ENCODE measurements at places on chromosomes 16 and 17. TPM values are rescaled to one million over a fixed set of nuclear protein-coding genes. Genes with fewer than 3 reads are reported as not detected.
A peak's percentile ranks its signal among the peaks of the same experiment; 100 is the strongest.

Gene FASN
- total RNA-seq = 22.9 TPM

Gene KRT25
- not detected for total RNA-seq

Gene CLEC19A
- total RNA-seq = not detected

Gene SEZ6
- total RNA-seq = not detected

Gene ATP2A1
- total RNA-seq = 0.54 TPM

Gene KRT222
- not detected for total RNA-seq

DNA sequence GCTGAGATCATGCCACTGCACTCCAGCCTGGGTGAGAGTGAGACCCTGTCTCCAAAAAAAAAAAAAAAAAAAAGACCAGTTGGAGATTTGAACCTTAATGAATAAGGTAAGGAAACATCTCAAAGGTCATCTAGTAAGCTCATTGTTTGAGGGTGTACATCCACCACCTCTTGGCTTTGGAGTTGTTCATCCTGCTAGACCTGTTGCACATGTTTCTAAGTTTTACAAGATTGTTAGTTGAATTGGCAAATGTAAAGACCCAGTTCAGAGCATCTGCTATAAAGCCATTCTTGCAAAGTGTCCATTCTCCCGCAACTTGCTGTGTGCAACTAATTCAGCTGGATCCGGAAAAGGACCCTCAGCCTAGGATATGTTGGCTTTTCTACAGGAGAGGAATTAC, 1.5 kb downstream of the PSMD7 start:
- no peak for DNase-seq

DNA sequence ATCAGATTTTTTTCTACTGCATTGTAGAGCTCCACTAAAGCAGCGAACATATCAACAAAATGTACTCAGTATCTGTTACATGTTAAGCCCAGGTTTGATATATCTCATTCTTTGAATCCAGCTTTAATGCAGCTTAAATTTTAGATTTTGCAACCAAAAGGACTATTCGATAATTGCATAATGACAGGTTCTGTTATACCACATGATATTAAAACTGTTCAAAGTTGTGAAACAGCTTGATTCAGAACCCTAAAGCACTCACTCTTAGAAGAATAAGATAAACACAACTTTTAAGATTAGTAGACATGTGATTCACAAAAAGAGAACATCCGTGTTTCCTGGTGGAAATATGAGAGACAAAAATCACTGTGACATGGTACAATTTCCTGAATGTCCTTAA, 427.9 kb downstream of the CDH11 start:
- no peak for DNase-seq

- no peak for DNase-seq
These were observed 652 bp upstream of the SLC25A19 start for GRCh38 chr17:75289832-75290337.

DNA sequence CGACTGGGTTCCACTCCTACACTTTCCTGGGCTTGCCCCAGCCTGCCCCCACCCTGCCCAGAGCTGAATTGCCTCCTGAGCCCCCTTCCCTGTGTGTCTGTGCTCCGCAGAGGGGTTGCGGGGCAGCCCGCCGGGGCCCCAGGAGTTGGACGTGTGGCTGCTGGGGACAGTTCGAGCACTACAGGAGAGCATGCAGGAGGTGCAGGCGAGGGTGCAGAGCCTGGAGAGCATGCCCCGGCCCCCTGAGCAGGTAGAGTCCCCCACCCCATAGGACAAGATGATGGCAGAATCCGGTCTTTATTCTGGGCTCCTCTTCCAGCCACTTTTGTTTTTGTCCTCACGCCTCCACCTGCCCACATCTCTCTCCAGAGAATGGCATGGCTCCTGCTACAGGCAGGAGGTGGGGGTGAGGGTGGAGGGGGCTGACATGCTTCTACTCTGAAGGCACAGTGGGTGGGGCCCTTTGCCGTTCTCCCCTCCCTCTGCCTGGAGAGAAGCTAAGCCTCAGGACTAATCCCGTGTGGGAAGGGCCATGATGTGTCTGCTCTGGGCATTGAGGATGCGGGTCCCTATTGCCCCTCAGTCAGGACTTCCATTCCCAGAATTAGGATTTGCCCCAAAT, 3.5 kb downstream of the ACBD4 start:
- no peak for DNase-seq

DNA sequence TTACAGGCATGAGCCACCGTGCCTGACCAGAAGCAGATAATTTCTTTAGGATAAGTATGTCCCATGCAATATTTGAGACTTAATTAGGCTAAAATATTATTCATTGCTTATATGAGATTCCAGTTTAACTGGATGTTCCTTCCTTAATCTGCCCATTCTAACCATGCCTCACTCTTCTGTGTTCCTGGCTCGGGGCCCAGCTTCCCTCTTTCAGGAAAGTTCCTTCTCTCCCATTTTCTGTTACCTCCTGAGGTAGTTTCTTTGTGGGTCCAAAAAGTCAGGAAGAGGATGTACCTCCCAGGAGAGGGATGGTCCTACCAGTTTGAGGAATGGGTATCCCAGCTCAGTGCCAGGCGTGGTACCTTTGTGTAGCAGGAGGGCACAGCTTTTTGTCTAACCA, 23.3 kb downstream of the UNK start:
- peak; percentile 67 for DNase-seq

DNA sequence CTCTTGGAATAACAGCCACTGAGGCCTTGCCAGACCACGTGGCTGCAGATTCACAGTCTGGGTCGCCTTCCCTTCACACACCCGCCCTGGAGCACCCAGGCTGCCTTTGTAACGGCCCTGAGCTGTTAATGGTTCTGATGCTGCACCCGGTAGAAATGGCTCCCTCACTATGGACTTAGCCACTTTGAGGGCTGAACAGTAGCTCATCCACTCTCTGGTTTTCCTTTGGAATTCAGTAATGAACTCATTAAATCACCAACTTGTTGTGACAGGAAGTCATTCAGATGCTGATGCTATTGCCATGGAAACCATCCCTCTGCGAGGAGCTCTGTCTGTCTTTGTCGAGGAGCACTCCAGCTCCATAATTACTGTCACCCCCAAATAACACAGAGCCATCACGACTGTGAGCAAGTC, 59.2 kb downstream of the CDK5R1 start:
- DNase-seq = no peak

DNA sequence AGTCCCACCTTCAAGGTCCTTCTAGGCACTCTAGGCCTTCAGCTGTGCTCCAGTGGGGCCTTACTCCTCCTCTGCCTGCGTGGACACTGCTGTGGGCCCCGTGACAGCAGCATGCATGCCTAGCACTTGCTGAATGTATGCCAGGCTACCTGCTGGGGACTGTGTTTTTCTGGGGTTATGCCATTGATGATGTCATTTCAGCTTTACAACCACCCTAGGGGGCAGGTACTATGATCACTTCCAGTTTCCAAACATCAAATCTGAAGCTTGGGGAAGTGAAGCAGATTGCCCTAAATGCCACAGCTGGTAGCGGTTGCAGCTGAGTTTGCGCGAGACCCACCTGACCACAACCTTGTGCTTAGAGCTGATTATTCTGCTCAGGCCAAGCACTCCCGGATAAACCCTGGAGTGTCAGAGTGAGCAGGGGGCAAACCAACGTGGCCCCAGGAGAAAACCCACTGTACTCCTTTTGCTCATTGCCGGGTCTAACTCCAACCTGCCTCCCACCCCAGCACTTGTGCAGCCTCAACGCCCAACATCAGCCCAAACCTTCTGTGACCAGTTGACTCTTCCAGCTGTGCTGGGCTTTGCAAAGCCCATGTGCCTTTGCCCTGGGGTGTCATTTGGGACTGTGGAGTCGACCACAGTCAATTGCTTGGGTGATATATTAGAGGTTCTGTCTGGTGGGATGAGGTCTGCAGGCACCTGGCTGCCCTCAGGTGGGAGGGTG, 168.4 kb downstream of the ENGASE start:
- DNase-seq = no peak

DNA sequence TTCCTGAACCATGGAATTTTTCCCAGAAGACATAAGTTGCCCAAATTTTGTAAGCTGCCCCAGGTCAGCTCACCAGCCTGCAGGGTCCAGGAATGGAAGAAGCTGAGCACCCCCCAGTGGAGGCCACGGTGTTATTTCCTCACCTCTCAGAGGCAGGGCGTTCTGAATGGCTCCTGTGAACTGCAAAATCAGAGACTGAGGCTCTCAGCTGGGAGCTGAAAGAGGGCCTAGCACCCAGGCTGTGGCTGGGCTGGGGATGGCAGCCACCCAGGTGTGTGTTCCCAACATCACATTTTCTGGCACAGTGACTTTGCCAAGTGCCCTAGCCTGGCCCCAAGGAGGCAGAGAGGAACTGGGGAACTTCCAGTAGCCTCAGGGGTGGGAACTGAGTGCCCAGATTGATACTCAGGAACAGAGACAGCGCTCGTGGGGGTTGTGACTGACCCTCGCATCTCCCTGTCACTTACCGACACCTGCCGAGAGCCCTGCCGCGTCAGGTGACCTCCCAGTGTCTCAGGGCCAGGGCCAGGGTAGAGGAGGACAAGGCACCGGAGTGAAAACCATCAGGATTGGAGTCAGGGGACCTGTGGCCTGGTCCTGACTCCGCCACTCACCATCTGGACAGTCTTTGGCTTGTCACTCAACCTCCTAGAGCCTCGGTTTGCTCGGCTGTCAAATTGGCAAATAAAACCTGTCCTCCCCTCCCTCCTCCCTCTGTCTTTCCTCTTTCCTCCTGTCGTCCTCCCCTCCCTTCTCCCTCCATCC, 11.3 kb downstream of the CACNG4 start:
- no peak for DNase-seq

All from cardiac septum (tissue), 1 donor.